Stimulated activated effector memory CD8-positive, alpha-beta T cell treated with anti-CD3 and anti-CD28 coated beads, Interleukin-12 subunit alpha, Interleukin-12 subunit beta, amount 100 ng/mL, for 72 hours (primary cell): ENCODE measurements at places on chromosomes 2 and 18.

DNA sequence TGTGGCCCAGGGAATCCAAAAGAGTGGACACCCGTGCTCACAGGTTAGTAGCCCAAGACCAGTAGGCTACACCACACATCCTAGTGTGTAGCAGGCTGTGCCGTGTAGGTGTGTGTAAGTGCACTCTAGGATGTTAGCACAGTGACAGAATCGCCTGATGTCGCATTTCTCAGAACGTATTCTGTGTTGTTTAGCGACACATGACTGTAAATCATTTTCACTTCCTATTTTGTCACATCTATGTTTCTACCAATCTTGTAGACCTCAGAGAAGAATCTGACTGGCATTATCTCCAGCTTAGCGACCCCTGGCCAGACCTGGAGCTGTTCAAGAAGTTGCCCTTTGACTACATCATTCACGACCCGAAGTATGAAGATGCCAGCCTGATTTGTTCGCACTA, 45.1 kb downstream of the NTSR2 start:
- DNase-seq: no peak

DNA sequence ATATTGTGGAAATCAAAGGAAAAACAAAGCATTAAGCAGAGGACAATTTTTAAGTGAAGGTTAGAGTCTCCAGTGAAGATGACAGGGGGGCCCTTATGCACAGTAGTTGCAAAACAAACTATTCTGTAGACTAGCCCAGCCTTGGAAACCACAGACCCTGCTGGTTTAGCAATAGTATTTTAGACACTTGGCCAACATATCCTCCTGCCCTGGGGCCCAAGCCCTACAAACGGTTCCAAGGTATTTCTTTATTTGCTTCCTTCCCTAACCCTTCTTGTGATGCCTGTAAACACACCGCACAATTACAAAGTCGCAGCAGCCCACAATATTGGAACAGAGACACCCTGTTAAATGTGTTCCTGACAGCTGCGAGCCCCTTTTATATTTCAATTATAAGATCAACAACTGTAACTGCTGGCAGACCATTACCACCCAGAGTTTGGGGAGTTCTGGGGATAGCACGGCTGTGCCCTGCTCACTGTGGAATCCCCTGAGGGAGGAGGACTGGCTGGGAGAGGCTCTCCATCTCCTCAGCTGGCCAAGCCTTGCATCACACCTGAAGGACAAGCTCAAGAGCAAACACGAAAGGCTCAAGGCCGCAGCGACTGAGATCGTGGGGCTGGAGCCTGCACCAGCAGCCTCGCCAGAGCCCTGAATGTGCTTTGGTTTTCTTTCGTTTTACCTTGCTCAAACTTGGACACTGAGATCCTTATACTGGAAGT, 282.2 kb upstream of the ATP5MC3 start:
- no peak for DNase-seq

GRCh38 chr2:157173740-157174184, 83.7 kb upstream of the GALNT5 start:
- no peak for DNase-seq

GRCh38 chr2:61436092-61436491, 34.8 kb downstream of the USP34 start:
- no peak for DNase-seq

DNA sequence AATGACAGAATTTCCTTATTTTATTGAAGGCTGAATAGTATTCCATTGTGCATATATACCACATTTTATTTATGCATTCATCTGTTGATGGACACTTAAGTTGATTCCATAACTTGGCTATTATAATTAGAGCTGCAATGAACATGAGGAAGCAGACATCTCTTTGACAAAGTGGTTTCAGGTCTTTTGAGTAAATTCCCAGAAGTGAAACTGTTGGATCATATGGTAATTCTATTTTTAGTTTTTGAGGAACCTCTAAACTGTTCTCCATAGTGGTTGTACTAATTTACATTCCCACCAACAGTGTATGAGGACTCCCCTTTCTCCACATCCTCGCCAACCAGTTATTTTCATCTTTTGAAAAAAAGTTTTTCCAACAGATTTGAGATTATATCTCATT, 77.5 kb downstream of the TMEM200C start:
- no peak for DNase-seq

GRCh38 chr18:23209796-23210195, 74.5 kb downstream of the CABLES1 start:
- DNase-seq: no peak

GRCh38 chr2:16507655-16508489, 157.8 kb downstream of the CYRIA start:
- no peak for DNase-seq

DNA sequence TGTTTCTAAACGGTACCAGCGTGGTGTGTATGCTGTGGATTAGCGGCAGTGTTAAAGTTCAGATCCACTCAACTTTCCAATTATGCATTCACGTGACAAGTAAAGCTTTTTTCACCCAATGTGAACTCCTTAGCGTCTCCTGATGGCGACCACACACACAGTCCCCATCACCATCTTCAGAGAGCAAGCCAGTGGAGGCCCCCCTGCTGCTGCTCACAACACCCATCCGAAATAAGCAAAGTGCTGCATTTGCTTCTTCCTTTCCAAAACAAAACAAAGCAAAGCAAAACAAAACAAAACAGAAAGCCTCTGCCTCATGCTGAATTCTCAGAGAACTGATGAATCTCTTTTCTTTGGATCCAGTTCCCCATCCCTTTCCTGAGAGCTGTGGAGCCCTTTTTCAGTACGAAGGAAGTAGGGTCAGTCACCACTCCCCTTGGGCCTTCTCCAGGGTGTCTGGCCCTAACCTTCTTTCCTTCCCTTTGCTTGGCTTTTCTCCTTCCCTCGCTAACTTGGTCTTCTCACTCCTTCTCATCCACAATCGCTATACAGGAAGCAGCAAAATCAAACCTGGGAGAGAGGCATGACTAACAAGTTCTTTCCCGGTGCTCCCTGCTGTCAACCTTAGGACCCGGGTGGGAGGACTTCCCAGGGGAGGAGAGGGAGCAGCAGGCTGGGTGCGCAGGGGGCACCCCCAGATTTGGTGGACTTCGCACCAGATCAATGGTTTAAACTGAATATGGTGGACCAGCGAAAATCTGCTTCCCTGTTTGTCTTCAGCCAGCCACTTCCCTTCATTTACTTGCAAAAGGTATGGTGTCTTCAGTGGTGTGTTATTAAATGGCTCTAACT, 56.0 kb downstream of the NRP2 start:
- DNase-seq: no peak

- DNase-seq: no peak
Observed at GRCh38 chr18:55999641-56000040, 411.6 kb upstream of the TCF4 start.

DNA sequence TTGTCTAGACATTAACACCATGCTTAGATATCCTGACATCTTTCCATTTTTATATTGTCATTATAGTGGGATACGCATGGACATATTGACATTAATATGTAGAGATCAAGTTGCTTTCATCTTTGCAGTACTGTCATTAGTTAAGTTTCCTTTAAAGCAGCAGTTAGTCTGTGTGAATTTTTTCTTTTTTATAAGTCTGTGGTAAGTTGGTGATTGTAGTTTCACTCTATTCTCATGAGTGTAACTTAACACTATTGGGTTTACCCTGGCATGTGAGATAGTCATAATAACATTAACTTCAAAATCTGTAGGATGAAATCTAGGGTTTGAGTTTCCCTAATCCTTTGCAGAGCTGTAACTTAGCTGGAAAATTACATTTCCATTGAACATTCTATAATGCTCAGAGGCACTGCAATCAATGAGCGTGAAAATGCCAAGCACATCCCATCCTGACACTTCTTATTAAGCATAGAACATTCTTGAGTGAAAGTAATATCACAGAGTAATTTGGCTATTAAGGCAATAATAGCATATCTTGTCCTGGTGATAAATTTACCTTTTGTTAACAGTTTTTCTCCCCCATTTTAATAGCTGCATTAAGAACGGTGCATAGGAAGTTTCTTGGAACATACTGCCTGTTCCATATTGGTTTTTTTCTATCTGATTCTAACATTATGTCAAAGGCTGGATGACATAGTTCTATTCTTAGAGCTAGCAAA, 47.5 kb upstream of the DARS1 start:
- DNase-seq: no peak

DNA sequence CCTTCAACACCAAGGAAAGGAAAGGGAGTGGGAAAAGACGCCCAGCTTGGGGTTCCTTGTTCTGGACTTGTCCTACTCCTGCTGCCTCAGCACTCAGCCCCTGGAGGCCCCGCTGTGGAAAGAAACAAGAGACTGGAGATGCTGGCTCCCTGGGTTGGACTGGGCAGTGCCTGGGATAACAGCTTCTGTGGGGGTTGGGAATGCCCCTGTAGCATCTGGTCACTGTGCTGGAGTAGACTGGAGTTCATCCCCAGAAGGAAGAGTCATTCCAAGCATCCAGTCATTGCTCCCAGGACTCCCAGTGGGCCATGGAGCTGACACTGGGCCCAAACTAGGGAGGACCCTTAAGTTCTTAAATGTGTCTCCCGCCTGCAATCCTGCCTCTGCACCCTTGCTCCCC, 129.3 kb upstream of the HAAO start:
- DNase-seq: no peak

- no peak for DNase-seq
Observed at GRCh38 chr18:79736230-79736629, 56.6 kb downstream of the CTDP1 start.

DNA sequence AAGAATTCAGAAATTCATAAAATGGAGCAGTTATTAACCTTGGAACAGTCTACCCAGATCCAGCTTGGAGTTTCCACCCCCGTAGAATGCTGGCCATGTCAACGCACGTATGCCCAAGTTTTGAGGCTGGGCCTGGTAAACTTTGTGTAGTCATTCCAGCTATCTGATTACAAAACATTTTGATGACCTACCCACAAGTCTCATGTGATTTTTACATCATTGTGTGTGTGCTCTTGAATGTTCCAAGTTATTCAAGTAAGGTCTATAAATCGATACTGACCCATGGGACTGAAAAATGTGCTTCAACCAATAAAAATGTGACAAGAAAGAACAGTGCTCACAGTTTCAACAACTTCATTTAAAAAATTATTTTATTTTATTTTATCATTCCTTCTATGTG, 32.5 kb upstream of the ICOS start:
- no peak for DNase-seq

- no peak for DNase-seq
Observed at GRCh38 chr18:13051950-13052349, 60.8 kb downstream of the CEP192 start.

DNA sequence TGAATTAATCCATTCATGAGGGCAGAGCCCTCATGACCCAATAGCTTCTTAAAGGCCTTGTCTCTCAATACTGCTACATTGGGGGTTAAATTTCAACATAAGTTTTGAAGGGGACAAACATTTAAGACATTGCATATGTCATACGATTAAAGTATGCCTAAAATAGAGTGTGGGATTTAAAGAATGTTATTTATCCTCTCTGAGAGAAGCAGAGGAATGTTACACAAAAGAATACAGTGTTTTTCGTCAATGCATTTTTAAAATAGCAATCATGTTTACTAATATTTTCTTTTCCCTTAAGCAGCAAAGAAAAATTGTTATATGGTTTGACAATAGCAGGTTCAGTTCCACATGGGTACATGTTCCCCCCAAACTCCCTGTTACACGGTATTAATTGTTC, 363.1 kb downstream of the NUP35 start:
- no peak for DNase-seq

DNA sequence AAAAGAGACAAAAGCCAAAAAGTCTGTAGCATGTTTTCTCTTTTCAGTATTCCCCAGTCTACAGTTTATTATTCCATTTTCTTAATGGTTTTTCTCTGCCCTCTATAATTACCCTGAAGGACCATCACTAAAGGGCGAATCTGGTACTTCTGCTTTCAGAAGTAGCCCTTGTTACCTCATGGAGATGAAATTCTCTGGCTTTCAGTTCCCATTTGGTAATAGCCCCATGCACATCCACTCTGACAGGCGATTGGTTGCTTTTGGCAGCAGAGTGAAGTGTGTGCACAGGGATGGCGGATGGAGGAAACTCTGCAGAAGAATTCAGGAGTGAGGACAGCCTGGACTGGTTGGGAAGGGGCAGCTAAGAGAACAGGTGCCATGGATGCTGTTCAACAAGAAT, 66.3 kb upstream of the NABP1 start:
- no peak for DNase-seq

DNA sequence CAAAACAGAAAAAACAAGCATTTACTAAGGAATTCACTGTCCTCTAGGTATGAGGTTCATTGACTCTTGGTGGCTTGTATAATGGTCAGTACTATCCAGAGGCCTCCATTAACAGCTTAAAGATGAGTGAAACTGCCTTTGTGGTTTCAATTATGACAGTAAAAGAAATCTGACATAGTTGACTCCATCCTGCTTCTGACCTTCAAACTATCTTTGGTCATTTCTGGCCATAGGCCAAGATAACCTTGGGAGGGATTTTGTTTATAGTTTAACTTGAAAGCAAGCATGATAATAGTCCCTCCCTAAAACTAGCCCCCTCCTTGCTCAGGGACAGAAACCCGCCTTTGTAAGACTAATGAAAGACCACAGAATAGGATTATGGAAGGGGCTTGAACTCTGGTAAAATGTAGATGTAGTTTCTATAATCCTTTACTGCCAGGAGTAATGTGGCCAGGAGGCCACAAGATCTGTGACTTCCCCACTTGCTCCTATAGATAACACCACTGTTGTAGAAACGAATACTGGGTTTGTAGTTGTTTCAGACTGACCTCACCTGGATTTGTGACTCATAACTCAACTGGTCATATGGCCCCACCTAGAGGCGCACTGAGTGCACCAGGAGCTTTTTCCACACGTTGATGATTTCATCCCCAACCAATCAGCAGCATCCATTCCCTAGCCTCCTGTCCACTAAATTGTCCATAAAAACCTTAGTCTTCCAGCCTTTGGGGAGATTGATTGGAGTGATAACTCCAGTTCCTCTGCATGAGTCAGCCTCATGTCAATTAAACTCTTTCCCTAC, 8.6 kb upstream of the PLEKHM3 start:
- DNase-seq: peak; percentile 53

DNA sequence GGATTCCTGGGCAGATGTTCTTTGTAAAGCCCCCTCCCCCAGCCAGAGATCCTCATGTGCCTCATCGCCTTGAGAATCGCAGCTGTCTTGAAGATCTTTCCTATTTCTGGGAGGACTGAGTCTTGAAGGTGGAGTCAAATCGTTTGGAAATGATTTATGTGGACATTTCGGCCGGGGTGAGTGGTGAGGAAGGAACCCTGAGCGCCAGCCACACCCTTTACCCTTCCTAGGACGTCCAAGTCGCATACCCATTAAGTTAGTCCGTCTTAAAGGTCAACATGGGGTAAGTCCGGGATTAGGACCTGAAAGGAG, 84.9 kb upstream of the ZCCHC2 start:
- DNase-seq: no peak

GRCh38 chr2:191347154-191347553, 102.0 kb downstream of the MYO1B start:
- no peak for DNase-seq
